ENCODE measurements at places on chromosomes 13 and 19.

- no peak for DNase-seq
Measured at GRCh38 chr13:97464561-97464960, 30.6 kb downstream of the RAP2A start.

DNA sequence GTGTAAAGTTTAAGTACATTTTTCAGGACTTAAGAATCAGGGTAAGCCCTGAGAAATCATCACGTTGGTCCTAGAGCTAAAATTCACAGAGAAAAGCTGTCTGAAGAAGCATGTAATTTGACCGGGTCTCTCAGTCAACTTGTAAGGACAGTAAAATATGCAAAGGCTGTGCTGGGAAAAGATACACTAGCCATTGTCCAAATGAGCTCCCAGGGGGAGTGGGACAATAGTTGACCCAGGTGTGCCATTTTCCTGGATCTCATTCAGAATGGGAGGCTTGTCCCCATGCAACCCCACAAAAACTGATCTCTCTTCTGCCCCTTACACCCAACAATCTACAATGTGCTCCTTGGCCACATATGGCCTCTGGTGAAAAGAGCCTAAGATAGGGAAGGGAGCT, 437.9 kb downstream of the KLF12 start:
- DNase-seq: no peak

DNA sequence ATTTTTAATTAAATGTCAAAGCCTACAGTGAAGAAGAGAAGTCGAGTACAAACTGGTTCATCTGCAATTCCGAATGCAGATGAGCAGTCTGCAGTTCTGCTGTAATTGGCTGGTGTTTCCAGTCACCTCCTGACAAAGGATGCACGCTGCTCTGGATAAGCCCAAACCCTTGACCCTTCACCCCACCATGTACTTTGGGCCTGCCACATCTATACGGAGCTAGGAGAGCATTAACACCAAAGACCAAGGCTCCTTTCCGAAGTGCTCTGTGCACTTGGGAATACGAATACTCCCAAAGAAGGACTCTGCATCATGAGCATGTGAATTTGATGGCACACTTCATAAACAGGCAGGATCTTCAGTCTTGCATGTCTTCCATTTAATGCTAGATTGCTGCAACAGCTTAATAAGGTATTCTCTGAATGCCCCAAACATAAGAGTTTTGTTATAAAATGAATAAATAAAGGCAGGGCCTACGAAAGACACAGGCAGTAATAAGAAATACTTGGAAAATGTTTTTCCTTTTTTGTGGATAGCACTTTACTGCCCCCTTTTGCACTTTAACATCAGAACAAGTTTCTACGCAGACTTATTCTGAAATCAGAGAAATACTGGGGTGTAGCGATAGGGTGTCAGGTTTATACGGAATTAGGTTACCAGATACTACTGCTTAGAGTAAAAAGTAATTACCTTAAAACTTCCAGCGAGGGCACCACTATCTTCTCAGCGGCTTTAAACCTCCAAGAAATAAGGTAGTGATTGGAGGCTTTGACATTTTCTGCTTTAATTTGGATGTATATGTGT, 15.0 kb downstream of the EFNB2 start:
- no peak for DNase-seq

DNA sequence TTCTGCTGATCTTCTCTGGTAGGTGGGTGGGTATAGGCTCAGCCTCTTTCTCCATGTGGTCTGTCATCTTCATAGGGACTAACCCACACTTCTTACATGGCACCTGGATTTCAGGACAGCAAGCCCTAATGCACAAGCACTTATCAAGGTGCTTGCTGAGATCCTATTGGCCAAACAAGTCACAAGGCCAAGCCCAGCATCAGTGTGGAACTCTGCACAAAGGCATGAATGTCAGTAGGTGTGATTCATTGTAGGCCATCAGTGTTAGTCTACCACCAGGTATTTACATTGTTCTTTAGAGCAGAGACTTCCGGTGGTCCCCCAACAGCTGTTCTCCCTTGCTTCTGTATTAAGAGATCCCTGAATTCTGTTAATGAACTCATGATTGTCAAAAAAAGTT, 8.3 kb upstream of the RB1 start:
- no peak for DNase-seq

- DNase-seq: no peak
Measured at GRCh38 chr13:60318186-60318585, 78.8 kb upstream of the TDRD3 start.

DNA sequence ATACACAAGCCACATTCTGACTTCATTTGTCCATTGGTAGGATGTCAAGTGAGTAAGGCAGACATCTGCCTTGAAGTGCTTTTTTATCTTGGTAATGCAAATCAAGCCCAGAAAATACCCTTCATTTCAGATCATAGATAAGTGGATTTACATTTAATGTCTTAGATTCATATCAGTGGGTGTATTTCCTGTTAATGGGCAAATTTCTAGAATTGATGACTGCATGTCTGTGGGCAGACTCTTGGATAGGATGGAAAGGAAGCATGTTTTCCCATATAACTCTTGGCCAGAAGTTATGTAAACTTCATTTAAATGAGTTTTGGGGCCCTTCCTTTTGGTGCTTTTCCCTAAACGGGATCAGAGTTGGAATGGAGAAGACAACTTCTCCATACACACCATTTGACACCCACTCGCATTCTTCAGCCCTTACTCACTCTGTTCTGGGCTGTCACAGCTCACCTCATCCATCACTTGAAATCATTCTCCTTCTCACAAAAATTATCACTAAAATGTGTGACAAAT, 154.6 kb downstream of the FLT1 start:
- DNase-seq: no peak

- DNase-seq: no peak
Measured at GRCh38 chr19:6588508-6589345, 2.2 kb downstream of the CD70 start.

DNA sequence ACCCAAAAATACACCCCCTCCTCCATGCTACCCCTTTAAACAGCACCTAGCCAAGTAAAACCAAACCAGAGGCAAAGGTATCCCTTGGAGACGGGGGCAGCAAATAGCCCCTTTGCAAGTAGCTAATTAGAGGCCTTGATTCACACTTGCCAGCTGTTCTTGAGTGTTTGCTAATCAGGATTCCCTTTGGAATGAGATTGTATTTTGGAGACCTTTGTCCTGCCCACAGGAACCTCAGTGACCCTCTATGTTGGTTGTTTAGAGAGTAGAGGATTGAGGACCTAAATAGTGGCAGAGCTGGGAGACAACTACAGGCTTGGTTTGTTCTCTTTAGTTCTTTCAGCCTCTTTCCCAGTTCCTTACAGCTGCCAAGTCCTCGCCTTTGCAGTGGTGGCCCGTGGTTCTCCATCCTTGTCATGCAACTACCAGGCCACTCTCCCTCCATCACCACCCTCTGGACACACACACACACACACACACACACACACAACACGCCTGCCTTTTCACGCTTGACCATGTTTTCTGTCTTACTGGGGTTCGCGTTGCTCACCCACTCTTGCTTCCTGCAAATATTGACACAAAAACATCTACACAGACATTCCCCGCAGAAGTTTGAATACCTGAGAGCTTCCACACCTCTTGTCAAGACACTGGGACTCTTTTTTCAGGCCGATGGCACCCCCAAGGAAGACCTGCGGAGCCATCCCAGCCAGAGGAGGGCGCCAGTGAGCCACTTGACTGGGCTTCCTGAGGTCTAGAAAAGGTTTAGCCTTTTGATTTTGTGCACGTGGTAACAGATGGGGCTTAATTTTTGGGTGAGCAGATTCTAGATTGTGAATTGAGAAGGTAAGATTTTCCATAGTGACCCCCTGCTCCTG, 80.0 kb upstream of the GPR183 start:
- DNase-seq: no peak

DNA sequence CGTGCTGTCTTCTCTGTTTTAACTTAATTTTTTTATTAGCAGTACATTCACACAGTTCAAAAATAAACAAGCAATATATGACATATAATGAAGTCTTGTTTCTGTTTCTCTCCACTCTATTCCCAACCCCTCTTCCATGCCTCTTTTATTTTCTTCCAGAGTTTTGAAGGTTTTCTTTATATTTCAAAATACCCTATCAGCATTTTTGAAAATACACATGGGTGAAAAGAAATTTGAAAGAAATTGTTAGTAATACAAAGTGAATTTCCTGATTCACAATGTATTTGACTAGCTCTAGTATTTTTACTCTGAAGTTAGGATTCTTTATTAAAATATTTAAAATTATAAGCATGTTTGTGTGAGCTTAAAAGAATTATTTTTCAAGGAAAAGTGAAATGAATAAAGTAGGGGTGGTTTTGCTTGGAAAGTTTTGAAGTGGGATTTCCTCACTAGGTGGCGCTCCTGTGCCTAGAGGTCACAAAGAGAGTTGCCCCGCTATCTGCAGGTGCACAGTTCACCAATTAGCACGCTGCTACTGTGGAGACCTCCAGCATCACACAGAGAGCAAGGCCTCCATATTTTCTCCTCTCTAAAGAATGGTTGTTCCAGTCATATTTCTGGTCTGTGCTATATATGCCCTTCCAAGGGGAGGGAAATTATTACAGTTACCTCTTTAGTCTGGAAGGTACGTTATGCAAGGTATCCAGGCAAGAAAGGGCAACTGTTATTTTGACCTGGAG, 37.6 kb downstream of the SOX21 start:
- DNase-seq: peak; percentile 75

GRCh38 chr19:570251-570686, 2.1 kb upstream of the BSG start:
- DNase-seq: no peak

- no peak for DNase-seq
Measured at GRCh38 chr19:18972301-18972811, 31.3 kb upstream of the HOMER3 start.

DNA sequence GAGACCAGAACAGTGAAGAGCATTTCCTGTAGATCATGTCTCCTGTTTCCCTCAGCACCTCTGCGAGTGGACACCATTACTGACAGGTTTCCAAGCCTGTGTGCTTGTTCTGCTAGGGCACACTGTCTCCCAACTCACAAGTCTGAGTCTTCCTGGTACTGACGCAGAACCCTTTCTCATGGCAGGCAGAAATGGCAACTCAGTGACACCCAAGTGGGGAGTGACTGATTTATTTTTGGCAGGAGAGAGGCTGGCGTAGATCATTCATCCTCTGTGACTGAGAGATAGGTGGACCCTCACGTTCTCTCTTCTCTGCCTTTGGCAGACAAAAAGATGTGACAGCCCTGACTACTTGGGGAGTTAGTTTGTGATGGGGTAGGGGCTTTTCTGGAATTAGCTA, 183.4 kb downstream of the RFC3 start:
- no peak for DNase-seq

DNA sequence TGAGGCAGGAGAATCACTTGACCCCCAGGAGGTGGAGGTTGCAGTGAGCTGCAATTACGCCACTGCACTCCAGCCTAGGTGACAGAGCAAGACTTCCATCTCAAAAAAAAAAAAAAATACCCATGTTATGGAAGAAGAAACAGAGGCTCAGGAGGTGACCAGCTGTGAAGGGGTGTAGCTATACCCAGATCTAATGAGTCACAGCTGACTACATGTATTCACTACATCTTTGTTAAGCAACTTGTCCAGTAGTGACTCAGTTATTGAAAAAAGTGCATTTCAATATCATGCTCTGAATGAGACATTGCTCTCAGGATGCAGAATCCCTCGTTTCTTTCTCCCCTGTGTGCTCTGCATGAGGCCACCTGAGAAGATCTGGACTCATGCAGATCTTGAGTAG, 16.1 kb upstream of the SPART start:
- DNase-seq: no peak

- no peak for DNase-seq
Measured at GRCh38 chr19:2719920-2720776, 1.0 kb downstream of the DIRAS1 start.

- DNase-seq: no peak
Measured at GRCh38 chr19:36489920-36490415, 607 bp upstream of the ZNF566 start.

GRCh38 chr19:2270157-2270422, 11.9 kb downstream of the PEAK3 start:
- no peak for DNase-seq

DNA sequence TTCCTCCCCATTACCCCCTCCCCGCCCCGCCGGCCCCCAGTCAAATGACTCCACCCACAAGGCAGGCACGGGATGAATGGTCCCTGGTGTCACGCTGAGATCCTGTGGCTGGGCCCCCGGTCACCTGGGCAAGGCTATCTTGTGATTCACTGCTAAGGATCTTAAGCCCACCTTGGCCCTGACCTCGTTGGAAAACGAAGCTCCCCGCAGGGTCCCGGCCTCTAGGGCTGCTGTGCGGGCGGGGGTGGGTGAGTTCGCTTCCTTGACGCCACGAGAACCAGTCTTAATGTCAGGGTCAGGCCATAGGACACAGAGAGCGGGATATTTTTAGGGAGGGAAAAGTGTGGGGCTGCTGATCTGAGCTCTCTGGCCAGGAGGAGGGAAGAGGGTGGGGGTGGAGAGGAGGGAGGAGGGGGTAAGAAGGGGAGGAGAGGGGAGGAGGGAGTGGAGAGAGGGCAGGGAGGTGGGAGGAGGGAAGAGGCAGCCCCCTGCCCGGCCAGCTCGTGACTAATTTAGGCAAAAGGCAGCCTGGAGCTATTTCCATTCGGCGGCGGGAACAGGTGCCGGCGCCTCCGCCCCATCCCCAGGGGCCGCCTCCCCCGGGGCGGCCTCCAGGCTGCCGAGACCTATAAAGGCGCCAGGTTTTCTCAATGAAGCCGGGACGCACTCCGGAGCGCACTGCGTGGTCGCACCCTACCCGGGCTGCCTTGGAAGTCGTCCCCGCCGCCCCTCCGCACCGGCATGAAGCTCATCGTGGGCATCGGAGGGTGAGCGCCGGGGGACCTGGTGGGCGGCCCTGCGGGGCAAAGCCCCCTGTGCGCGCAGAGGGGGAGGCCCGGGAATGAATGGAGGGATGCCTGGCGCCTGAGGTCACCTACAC, at the start of gene NMRK2:
NMRK2 (plus strand) TSS at position 139 of the 880 bp plus-strand sequence; CDS start at position 742, 603 bp downstream.
- no peak for DNase-seq

DNA sequence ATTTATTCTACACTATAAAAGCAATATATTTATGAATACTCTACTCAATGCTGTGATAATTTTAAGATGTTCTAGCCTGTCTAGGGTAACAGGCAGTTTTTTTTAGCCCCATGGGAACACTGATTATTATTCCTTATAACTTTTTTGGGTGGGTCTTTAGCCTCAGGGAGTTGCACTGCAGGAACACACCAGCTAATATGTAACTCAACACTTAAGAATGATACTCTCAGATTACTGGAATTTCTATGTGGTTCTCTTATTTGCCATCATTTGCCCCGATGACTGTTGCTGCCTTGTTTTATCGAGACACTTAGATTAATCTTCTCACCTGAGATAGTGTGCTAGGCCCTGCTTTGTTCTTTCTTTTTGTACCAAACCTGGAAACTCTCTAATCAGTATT, 396.9 kb upstream of the SLITRK1 start:
- no peak for DNase-seq

DNA sequence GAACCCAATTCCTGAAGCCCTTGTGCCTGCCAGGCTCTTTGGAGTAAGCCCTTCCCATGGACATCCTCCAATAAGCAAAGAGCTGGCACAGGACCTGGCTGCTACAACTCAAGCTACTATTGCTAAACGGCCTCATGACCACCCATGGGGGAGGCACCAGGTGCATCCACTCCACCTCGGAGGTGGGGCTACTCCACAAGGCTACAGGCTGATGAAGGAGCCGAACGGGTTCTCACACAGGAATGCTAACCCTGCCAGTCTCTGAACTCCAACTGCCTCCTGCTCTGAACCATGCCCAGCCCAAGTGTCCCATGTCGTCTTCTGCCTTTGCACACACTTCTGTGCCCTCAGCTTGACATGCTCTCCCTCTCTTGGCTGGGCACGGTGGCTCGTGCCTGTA, 10.0 kb downstream of the SYMPK start:
- no peak for DNase-seq

- DNase-seq: no peak
Measured at GRCh38 chr13:46178821-46179220, 3.2 kb downstream of the LCP1 start.

Data from SHP77 treated with DMSO at 0.1 percent for 48 hours (cell line).